Mucosa of gallbladder (tissue), 1 donor: ENCODE measurements at places on chromosomes 16 and 17. TPM values are rescaled to one million over a fixed set of nuclear protein-coding genes. Genes with fewer than 3 reads are reported as not detected.

MT1A gene
- 1.9 TPM for total RNA-seq

ACSM2A gene
- 0.26 TPM for total RNA-seq

NOB1 gene
- 31.6 TPM for total RNA-seq

MAP2K6 gene
- 20.1 TPM for total RNA-seq

USP43 gene
- 8.2 TPM for total RNA-seq

PRCD gene
- total RNA-seq = 4.3 TPM

GINS2 gene
- 0.81 TPM for total RNA-seq

TMEM186 gene
- 11.1 TPM for total RNA-seq

CES3 gene
- total RNA-seq = 5.2 TPM

HAS3 gene
- 1.2 TPM for total RNA-seq

TBX6 gene
- 3.7 TPM for total RNA-seq

CSH1 gene
- not detected for total RNA-seq

KRT31 gene
- total RNA-seq = not detected

SCNN1G gene
- 0.09 TPM for total RNA-seq

RNF112 gene
- total RNA-seq = 7.3 TPM

OTOP2 gene
- total RNA-seq = not detected

AIPL1 gene
- not detected for total RNA-seq

KRTAP3-2 gene
- not detected for total RNA-seq

NUP88 gene
- 37.4 TPM for total RNA-seq

MYH2 gene
- total RNA-seq = 2.4 TPM

OSBPL7 gene
- total RNA-seq = 39.3 TPM

RRAD gene
- 9.4 TPM for total RNA-seq

DHX58 gene
- total RNA-seq = 26.8 TPM

CBFA2T3 gene
- total RNA-seq = 5.2 TPM

CMTM2 gene
- not detected for total RNA-seq

CETP gene
- 0.26 TPM for total RNA-seq

RPGRIP1L gene
- 6.9 TPM for total RNA-seq
